Skeletal muscle cell (primary cell): ENCODE measurements at places on chromosomes 4 and X.
A peak's percentile ranks its signal among the peaks of the same experiment; 100 is the strongest.

DNA sequence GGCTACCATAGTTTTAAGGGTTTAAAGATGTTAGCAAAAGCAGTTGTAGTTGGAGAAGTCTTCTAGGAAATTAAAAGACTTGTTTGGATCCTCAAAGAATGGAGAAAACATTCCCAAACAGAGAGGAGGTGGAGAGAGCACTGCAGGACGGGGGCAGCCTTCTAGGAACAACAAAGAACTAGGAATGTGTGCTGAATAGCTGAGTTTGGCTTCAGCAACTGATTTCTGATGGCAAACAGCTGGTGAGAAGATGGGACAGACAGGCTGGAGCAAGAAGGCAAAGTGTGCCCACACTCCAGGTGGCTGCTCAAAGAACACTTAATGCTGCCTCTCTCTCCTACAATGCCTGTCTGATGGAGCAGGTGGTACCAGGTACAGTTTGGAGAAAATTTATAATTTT lies 1331.1 kb downstream of the ADGRL3 start:
- no peak for DNase-seq

GRCh38 chr4:95198961-95199360 lies 349.8 kb downstream of the UNC5C start:
- DNase-seq, result no peak

- DNase-seq, result no peak
These were observed 413.3 kb upstream of the RASGEF1B start for GRCh38 chr4:81884986-81885385.

GRCh38 chrX:38717871-38718270 lies 83.4 kb upstream of the MID1IP1 start:
- DNase-seq, result no peak

DNA sequence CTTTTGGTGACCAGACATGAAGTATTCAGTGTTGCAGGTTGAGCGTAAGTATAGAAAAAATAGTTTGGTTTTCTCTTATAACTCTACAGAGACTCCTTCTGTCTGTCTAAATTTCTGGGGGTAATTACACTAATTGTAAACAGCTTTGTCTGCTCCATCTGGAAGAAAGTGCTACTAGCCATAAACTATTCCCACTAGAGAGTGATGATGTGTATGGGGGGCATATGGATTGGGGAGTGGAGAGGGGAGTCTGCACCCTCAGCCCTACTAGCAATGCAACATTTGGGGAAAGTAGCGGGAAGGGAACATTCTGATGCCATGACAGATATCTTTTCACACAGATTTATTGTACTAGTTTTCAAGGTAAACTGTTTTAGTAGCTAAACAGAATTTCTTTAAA lies 549.7 kb downstream of the TRIML1 start:
- DNase-seq, result no peak

DNA sequence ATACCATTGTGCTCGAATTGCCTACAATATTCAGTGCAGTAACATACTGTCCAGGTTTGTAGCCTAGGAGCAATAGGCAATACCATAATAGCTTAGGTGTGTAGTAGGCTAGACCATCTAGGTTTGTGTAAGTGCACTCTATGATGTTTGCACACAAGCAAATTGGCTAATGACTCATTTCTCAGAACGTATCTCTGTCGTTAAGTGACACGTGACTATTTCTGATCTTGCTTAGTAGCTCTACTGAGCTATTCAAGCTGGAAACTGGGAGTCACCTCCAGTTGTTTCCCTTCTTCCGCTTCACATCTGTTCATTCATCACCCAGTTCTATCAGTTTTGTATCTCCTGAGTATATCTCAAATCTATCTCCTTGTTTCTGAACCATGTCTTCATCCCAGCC lies 86.1 kb downstream of the HNRNPD start:
- no peak for DNase-seq

DNA sequence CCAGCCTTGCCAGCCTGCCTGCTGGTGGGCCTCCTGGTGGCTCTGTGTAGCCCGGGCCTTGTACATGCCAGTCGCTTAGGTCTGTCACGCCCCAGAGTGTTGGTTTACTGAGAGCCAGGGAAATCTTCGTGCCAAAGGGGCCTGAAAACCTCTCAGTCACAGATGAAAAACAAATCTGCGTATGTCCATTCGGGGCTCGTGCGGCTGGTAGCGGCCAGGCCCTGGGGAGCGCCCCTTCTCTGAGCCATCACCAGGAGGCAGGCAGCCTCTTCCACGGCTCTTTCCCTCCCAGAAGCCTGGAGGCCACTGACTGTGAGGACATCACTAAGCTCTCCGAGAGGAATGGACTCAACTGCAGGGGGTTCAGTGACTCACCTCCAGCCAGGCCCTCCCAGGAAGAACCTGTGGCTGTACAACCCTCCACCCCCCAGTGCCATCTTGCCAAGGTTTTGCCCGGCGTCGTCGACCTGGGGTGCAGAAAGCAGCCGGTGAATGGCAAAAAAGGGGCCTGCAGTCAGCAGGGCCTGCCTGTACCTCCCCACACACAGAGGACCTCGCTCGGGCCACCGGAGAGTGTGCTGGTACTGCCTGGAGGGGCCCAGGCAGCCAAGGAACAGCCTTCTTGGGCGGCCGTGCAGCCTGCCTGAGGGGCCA lies 162.2 kb downstream of the BCOR start:
- DNase-seq, result no peak

DNA sequence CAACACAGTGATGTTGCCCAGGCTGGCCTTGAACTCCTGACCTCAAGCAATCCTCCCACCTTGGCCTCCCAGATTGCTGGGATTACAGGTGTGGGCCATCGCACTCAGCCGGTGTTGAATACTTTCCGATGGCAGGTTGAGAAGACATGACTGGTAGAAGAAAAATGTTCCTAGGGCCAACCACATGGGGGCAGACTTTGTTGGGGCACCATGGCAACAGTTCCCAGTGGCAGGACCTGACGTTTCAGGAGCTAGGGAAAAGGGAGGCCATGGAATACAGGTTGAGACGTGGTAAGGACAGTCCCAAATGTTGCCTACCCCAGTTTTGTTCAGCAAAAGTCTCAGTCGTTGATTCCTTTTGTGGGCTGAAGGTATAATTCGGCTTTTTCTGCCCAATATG lies 134.6 kb downstream of the ASMT start:
- no peak for DNase-seq

DNA sequence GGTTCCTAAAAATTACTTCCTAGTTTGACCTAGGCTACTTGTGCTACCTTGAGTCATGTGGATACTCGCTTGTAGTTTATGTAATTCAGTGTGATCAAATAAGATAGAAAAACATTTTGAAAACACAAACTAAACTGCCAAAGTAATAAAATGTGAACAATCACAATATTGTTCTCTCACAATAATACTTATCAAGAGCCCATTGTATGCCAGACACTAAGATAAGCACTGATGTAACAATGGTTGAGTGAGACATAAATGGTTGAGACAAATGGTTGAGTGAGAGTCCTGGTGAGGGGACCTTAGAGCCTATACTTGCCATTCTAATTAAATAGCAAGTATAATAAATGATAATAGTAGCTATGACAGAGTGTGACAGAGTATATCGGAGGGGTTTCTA lies 41.7 kb downstream of the RFC1 start:
- no peak for DNase-seq

DNA sequence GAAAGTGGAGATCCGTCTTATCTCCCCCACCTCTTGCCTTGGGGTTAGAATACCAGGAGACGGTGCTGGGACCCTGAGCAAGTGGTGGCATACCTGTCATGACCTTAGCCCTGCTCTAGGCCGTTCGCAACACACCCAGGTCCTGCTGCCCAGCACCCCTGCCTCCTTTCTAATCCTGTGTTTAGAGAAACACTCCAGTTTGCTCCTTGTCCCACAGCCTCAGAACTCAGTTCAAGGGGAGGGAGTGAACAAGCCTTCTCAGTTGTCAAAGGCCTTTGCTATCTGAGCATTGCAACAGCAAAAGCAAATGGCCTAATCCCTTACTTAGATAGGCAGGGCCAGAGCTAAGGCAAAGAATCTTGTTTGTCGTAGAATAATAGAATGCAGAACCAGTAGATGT lies 67.9 kb downstream of the CHRNA9 start:
- no peak for DNase-seq

- DNase-seq, result no peak
These were observed 31.5 kb upstream of the HTRA3 start for GRCh38 chr4:8238036-8238511.

GRCh38 chr4:122847931-122848330 lies 21.3 kb downstream of the FGF2 start:
- no peak for DNase-seq

DNA sequence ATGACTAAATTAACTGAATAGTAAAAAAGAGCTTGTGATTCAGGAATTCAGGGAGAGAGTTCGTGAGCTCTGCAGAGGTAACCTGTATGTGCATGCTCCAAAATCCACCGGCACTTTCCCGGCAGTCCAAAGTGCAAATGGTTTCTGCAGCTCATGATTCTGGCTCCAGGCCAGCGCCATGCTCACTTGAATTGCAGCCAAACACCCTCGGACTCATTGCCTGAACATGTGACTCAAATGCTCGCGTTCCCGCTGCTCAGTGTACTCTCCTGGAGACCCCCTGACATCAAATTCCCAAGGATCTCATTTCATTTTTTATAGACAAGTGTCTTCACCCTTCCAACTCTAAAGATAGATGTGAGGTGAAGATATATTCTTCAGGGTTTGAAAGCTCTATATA lies 44.1 kb upstream of the SH3RF1 start:
- DNase-seq, result peak; percentile 65

DNA sequence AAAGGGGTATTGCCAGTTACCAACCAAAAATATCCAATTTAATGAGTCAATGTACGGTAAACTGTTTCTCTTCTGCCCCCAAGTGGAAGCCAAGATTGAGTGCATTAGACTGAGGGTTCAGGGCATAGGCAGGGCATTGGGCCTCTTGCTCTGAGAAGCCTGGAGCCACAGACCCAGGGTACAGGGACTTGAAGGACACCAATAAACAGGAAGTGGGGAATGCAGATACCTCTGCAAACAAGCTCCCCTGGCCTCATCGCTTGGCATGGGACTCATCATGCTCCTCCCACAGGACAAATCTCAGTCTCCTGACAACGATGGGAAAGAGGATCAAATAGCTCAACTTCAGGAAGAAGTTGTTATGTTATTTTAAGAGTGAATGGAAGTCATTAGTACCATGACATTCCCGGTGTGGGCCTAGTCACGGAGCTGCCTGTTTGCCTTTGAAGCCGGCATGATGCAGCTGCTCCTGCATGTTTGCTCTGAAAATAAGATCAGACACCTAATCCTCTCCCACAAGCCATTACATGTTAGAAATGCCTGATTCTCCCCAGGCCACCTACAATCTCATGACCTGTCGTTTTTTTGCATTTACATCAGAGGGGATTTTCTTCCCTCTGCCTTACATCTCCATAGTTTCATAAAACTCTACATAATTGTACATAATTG lies 224.2 kb downstream of the RCHY1 start:
- DNase-seq, result no peak

GRCh38 chr4:10722957-10723356 lies 38.4 kb upstream of the CLNK start:
- no peak for DNase-seq

DNA sequence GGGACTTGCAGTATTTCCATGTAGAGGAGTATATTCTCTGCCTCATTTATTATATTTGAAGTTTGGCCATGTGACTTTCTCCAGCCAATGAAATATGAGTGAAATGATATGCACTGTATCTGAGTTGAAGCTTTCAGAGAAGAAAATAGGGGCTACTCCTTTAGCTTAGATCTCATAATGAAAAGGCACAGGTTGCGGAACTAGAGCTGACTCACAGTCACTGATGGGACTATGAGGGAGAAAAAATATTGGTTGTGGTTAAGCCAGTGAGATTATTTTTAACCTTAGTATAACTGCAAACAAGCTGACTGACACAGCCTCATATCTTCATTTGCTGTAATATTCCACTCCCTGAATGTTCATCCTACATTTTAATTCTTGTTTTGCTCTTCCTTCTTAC lies 1104.3 kb downstream of the RPA4 start:
- DNase-seq, result no peak

- DNase-seq, result no peak
These were observed 107.3 kb upstream of the PABPC4L start for GRCh38 chr4:134308910-134309309.

GRCh38 chr4:118729287-118730286 lies 44.4 kb downstream of the METTL14 start:
- DNase-seq, result no peak

DNA sequence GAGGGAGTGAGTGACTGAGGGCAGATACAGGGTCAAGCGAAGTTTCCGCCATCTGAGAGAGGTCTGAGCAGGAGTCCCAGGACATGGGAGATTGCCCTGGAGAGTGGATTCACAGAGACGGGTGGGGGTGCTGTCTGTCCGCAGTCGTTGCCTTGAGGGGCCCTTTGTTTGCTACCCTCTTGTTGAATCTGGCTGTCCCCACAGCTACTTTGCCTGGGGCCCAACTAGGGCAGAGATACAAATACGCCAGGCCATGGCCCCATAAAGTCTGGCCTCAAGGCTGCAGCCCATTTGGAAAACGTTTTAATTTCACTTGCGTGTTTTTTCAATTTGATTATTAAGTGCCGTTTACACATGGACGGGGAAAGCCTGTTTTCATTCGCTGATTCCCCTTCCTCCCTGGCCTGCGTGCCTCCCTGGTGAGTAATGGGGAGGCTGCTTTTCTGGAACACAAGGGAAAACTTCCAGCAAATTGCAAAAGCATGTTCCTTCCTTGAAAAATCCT lies 134.4 kb downstream of the SMIM20 start:
- peak; percentile 81 for DNase-seq

DNA sequence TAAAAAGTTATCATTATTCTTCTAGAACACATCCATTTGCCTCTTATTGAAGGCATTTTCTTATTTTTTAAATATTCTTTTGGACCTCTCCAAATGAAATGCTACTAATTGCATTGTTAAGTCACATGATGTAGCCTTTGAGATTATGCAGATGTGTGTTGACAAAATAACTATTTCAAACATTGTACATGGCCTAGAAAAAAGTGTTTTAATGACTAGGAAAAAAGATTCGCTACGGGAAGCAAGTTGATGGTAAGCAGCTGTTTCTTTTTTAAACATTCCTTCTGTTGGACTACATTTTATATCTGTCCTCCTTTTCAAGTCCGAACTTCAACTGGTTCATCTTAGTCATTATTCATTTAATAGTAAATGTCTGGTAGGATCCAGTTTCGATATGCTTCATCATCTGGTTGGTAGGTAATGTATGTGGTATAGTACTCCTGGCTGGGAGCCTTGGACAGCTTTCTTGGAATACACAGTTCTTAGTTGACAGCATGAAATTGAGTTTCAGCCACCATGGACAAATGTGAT lies 34.3 kb upstream of the GUCY1A1 start:
- no peak for DNase-seq
